CD4-positive, alpha-beta T cell treated with Interleukin-17A for 1 hour (primary cell): ENCODE measurements at places on chromosomes 1 and 21.

- DNase-seq = no peak
These were observed 99.1 kb downstream of the CLEC20A start for GRCh38 chr1:178397678-178398077.

DNA sequence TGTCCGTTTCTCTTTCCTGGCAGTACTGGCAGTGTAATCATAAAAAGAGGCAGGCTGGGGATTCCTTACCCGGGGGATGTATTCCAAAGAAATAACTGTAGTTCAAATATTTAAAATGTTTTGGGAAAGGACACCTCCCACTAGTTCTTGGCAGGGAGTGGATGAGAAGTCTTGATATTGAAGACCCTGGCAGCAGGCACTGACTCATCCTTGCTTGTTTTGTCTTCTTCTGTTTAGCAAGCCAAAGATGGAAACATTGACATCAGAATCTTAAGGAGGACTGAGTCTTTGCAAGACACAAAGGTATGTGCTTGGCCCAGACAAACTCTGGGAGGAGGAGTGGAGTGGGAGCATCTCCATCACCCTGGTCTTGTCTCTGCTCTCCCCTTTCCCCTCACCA is 639 bp downstream of the IL20 start:
- DNase-seq = no peak

GRCh38 chr21:18677632-18678031 is 274.0 kb upstream of the TMPRSS15 start:
- no peak for DNase-seq

DNA sequence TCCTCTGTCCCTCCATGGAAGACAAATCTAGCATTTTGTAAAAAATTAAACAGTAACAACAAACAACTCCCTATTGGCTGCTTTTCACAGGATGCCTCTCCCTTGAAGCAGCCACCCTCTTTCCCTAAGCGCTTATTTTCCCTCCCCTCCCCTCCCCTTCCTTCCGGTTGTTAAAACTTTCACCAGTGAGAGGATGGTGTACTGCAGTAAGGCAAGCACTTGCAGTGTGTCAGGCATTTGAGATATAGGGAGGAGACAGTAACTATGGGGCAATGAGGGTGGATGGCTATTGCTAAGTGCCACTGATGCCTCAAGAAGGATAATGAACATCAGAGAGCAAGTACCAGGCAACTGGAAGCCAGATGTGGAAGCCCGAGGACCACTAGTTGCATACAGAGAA is 19.1 kb upstream of the KIAA1614 start:
- no peak for DNase-seq

- DNase-seq = no peak
These were observed 28.4 kb upstream of the NRIP1 start for GRCh38 chr21:15093216-15093615.

DNA sequence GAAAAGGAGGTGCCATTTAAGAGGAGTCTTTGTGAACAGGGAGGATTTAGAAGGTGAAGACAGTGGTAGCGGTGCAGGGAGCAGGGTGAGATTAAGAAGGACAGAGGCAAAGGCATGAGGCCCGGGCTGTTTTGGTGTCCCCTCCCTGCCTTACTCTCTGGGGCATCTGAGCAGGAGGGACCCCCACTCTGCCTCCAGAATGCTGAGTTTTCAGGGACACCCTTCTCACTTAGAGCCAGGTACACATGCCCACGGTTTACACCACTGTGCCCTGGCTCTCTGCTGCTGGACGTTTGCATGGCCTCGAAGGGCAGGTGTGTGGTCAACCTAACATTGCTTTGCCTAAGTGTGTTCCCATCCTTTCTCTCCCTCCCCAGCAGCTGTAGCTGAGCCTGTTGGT is 20.5 kb upstream of the PARP1 start:
- no peak for DNase-seq
